ENCODE measurements at places on chromosomes 11 and 22.

GRCh38 chr22:24486501-24486921 lies 8.6 kb upstream of the UPB1 start:
- DNase-seq = no peak

DNA sequence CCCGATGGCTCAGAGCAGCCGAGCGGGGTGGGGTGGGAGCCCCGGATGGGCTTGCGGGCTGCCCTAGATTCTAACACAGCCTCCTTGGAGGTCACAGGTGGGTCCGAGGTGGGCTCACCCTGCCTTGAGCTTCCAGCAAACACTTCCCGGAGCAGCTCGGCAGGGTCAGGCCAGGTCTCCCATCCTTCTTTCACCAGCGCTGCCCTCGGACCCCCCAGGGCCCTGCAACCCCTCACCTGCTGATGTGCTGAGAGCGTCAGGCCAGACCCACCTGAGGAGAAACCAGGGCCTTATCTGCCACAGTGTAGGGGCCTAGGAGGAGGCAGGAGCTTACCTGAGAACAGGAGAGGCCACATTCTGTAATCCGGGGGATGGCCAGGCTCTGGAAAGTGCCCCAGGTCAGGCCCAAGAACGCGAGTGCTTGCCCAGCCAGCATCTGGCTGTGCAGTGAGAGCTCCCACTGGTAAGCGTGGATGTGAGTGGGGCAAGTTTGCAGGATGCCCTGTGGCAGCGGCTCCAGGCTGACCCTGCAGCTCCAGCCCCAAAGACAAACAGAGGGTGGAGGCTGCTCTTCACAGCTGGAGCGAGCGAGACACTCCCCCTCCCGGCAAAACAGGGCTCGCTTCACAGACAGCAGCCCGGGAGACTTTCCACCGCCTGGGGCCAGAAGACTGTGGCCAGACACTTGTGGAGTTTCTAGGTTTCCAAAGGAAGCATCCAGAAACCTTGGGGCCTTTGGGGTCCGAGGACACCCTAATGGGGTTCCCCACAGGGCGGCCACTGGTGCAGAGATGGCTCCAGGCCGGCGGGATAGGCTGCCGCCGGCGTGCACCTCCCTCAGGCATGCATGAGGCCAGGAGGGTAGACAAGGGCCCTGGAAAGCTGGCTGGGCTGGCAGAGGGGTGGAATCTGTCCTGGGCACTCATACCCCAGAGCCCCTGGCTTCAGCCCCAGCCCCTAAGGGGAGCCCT lies at the start of gene IL17REL:
Gene IL17REL, minus strand, starts transcription at position 555 of the 971 bp plus-strand sequence. Its CDS starts 119 bp downstream, at position 436.
- no peak for DNase-seq

GRCh38 chr11:95832763-95833162 lies 42.5 kb downstream of the CEP57 start:
- no peak for DNase-seq

GRCh38 chr22:29810216-29810615 lies 27.9 kb downstream of the ASCC2 start:
- DNase-seq = no peak

GRCh38 chr11:127713226-127713625 lies 712.7 kb upstream of the KIRREL3 start:
- no peak for DNase-seq

DNA sequence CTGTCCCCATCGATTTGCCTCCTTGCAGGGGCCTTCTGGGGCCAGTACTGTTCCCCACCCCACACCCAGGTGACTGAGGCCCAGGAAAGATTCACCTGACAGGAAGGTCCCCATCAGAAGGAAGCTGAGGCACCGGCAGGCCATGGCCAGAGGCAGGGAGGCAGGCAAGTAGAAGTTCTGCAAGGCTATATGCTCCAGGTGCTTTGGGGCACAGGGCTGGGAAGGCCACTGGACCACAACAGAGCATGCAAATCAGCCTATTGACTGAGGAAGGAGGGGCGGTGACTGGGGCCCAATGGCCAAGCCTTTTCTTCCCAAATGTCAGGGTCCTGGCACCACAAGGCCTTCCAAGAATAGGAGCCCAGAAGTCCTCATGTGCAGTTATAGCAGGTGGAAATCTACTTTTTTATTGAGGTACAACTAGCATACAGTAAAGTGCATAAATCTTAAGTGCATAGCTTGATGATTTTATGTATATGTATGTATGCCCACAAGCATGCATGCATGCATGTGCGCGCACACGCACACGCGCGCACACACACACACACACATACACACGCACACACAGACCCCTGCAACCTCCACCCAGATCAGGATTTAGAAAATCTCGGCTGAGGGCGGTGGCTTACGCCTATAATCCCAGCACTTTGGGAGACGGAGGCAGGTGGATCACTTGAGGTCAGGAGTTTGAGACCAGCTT lies at the start of gene VPREB3:
Gene VPREB3, minus strand, starts transcription at position 206 of the 700 bp plus-strand sequence. Its CDS starts 62 bp downstream, at position 144.
- DNase-seq = no peak

DNA sequence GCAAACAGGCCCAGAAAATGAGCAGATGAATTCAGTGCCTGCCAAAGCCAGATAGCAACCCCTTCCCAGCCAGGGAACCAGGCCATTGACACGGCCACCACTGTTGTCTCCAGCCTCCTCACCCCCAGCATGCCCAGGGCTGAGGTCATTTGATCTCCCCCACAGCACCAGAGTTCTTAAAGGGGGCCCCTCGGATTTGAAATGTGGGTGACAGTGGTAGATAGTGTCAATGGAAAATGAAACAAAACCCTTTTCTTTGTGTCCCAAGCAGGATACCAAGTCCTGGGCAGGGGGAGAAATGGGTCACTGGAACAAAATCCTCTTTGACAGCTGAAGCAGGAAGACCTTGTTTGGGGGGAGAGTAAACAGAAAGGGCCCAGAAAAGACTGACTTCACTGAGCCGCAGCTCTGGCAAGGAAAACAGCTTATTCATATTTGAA lies 14.3 kb upstream of the ACCSL start:
- no peak for DNase-seq

DNA sequence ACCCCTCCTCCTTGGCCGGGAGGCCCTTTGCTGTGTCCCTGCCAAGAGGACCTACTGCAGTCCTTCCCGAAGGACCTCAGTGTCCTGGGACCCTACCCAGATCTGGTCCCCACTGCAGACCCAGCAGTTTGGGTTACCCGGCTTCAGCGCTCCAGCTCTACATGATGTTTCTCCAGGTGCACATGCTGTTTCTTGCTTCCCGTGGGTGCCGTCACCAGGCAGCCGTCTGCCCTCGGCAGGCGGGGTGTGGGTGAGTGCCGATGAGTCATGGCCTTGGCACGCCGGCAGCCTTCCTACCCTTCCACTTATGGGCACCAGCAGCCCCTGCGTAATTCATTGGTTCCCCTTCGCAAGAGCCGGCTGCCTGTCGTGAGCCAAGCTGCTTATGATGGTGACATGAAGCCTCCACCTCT lies 101.8 kb downstream of the BCR start:
- no peak for DNase-seq

GRCh38 chr11:27139742-27140367 lies 99.2 kb downstream of the BBOX1 start:
- no peak for DNase-seq

DNA sequence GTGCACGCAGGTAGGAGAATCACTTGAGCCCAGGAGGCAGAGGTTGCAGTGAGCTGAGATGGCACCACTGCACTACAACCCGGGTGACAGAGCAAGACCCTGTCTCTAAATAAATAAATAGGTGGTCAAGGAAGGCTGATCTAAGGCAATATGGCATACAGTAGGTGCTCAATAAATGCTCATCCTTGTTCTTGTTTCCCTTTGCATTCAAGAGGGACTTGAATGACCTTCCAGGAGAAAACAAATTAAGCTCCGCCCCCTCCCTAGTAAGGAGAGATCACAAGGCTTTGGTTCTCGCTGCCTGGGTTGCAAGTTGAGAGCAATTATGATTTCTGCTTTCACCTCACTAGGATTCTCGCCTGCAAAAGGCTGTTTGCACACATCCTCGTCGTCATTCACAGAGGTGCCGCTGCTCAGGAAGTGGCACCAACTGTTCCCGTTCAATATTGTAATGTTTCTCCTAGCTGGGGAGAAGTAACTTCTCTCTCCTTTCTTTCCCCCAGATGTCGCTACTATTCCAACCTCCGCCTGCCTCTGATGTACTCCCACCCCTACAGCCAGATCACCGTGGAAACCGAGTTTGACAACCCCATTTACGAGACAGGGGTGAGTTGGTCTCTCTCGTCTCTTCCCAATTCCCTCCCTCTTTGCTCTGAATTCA lies 51.8 kb upstream of the ASPHD2 start:
- no peak for DNase-seq

DNA sequence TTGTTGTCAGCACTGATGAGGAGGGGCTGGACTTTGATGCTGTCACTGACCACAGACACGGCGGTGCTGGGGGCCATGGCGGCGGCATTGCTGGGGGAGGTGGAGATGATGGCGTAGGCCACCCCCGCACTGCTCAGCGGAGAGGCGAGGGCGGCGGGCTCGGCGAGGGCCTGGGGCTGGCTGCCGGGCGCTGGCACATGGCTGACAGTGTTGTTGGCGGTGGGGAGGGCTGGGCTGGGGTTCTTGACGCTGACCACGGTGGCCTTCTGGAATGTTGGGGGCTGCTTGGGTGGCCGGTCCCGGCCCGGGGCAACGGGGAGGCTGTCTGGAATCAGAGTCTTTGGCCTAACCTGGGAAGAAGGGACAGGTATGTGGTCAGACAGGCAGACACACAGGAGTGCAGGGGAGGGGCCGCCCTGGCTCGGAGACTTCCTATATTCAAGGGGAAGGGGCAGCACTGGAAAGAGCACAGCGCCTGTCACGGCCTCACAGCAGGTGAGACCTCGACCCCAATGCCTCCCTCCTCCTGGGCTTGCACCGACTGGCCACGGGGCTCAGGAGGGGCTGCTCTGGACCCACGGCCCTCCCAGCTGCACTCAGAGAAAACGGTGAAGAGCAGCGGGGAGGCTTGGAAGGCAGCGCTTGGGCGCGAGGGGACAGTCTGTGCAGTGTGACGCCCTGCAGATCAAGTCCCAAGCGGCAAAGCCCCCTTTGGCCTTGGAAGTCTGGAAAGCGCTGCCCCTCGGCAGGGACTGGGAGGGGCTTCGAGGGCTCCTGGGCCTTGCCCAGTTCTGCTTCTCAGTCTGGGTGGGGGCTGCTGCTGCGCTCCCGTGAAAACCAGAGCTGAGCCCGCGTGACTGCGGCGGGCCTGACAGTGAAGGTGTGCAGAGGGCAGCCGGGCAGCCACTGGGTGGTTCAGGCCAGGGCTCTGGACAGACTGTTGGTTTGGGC lies 93.2 kb downstream of the PHF21B start:
- no peak for DNase-seq

- DNase-seq = no peak
Observed at GRCh38 chr11:123047266-123047946, 14.5 kb downstream of the HSPA8 start.

GRCh38 chr11:15859411-15859810 lies 496.9 kb downstream of the SOX6 start:
- DNase-seq = no peak

DNA sequence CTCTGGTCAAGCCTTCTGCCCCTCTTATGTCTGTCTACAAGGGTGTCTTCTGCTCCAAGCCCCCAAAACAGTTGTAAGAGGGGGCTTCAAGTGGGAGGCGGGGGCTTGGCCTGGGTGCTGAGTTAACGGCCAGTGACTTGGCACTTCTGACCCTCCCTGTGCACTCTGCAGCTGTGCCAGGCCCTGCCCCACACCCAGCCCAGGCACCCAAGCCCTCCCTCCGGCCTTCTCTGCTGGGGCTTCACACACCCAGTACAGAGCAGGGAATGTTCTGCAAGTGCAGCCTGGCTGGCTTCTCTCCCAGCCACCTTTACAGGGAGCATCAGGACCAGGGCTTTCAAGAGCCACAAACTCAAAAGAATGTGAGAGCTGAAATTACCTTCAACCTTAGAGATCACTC lies 3.8 kb downstream of the TMEM121B start:
- no peak for DNase-seq

GRCh38 chr11:126139111-126140091 lies 72.0 kb downstream of the RPUSD4 start:
- DNase-seq = no peak

GRCh38 chr11:100467821-100468508 lies 219.1 kb upstream of the ARHGAP42 start:
- no peak for DNase-seq

- DNase-seq = no peak
Observed at GRCh38 chr11:96543177-96543576, 153.4 kb downstream of the JRKL start.

GRCh38 chr11:15222777-15223176 lies 108.1 kb downstream of the INSC start:
- no peak for DNase-seq

- DNase-seq = no peak
Observed at GRCh38 chr22:36737776-36738175, 34.2 kb upstream of the CACNG2 start.

- no peak for DNase-seq
Observed at GRCh38 chr11:34335331-34335730, 22.5 kb downstream of the ABTB2 start.

DNA sequence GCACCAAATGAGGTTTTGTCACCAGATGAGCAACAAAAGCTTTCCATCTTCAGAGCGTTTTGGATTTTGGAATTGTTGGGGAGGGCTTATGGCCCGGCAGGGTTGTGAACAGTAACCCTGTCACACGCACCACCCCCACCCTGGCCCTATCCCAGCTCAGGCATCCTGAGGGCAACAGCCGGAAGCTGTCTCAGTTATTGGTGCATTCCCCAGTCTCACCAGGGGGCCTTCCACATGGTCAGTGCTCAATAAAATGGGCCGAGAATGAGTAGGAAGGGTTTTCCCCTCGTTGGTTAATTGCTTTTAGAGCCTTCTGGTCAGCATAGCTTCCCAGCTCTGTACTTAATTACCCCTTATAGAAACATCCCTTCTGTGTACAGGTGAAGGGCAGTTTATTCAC lies 46.0 kb downstream of the LRP5 start:
- DNase-seq = no peak

DNA sequence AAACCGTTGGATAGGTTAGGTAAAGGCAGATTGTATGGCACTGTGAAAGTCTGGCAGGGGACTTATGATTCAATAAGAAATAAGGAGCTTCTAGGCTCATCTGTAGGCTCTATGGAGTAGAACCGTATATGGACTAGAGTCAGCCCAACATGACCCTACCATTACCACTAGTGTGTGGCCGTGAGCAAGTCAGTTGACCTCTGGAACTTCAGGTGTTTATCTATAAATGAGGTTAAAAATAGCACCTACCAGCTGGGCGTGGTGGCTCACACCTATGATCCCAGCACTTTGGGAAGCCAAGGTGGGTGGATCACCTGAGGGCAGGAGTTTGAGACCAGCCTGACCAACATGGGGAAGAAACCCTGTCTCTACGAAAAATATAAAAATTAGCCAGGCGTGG lies 4.4 kb downstream of the HINFP start:
- DNase-seq = no peak

- DNase-seq = no peak
Observed at GRCh38 chr11:121152764-121153163, 51.7 kb downstream of the TECTA start.

DNA sequence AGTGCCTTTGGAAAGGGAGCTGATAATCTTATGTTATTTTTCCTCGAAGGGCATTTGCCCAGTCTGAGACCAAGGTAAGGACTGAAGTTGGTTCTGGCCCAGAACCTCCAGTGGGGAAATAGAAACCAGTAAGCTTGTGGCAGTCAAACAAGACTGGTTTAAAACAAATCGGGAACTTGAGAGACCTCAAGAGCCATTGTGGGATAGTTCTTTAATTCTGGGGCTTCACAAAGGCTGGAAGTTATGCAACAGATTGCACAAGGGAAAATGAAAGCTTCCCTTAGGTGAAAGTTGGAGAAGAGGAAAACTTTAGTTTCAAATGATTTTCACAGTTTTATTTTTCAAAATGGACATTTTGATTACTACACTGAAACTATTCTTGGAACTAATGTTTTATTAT lies 33.5 kb upstream of the RAB38 start:
- DNase-seq = no peak
